C1 segment of cervical spinal cord (tissue), 14 donors: ENCODE measurements at places on chromosomes 11 and 22.

- no peak for DNase-seq
These were observed 67.1 kb downstream of the CD82 start for GRCh38 chr11:44632466-44633123.

- DNase-seq: no peak
These were observed 12.3 kb downstream of the MYRF start for GRCh38 chr11:61764606-61765260.

GRCh38 chr11:72637926-72638325, 36.3 kb downstream of the PDE2A start:
- no peak for DNase-seq

DNA sequence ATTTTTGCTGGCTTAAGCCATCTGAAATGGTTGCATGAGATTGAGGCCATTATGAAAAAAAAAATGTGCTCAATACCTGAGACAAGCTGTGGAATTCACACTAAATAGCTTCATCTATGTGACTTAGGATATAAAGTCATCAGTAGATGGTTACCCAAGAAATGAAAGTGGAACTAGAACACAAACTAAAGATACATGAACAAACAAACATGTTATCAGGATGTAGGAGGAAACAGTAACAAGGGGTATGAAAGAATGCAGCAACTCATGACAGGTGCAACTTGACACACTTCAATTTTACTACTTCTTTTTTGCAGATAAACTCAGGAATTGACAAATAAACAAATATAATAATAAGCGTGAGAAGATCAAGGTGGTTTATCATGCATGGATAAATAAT, 155.0 kb downstream of the WT1 start:
- DNase-seq: no peak

DNA sequence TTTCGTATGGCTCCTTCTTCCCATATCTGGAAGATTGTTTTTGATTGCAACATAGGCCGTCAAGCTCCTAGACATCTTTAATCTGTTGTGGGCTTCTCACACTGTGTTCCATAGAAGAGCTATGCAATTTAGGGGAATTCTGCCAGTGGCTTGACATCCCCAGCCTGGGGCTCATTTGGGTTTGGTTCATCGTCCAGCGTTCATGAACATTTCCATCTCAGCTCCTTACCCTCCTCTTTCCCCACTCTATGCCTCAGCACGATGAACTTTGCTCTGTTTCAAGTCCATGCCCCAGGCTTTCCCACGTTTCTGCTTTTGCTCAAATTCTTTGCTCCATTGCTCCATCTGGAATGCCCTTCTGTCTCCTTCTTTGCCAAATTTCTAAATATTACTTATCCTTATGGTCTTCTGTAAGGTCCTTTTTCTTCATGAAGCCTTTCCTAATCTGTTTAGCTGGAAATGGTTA, 26.1 kb upstream of the CLMP start:
- DNase-seq: no peak

- DNase-seq: no peak
These were observed 12.4 kb downstream of the TENM4 start for GRCh38 chr11:79428406-79428805.

- no peak for DNase-seq
These were observed 8.6 kb upstream of the TOLLIP start for GRCh38 chr11:1317993-1318392.

DNA sequence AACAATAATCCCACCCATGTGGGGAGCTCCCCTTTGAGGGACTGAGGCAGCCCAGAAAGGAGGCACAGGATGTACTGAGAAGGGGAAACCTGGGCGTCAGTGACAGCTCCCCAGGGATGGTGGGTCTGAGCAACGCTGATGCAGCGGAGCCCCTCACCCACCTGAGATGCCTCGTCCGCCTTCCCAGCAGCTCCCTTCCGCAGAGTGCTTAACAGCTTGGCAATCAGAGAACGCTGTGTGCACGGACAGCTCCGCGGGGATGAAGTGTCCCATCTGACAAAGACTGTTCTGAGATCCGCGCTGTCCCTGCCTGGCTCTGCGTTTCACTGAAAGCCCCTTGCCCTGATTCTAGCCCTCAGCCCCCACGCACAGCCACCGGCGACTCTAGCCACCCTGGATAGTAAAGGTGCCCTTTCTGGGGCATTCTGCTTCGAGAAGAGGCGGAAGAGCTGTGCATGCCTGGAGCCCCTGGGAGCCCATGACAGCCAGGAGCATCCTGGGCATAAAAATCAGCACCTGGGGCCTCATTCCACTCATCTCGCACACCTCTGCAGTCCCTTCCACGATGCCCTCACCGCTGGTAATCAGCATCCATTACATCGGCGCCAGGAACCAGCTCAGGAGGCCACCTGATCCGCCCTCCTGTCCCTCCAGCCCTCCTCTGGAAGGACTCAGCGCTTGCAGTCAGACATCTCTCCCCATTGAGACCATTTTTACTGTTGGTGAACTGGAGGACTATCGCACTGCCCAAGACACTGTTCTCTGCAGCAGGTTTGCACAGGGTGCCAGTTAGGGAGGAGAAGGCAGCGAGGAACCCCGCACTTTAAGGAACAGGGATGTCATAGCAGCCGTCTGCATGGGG, 10.7 kb downstream of the KCNJ5 start:
- DNase-seq: no peak

- DNase-seq: no peak
These were observed 12.6 kb downstream of the RAB36 start for GRCh38 chr22:23157560-23158515.

DNA sequence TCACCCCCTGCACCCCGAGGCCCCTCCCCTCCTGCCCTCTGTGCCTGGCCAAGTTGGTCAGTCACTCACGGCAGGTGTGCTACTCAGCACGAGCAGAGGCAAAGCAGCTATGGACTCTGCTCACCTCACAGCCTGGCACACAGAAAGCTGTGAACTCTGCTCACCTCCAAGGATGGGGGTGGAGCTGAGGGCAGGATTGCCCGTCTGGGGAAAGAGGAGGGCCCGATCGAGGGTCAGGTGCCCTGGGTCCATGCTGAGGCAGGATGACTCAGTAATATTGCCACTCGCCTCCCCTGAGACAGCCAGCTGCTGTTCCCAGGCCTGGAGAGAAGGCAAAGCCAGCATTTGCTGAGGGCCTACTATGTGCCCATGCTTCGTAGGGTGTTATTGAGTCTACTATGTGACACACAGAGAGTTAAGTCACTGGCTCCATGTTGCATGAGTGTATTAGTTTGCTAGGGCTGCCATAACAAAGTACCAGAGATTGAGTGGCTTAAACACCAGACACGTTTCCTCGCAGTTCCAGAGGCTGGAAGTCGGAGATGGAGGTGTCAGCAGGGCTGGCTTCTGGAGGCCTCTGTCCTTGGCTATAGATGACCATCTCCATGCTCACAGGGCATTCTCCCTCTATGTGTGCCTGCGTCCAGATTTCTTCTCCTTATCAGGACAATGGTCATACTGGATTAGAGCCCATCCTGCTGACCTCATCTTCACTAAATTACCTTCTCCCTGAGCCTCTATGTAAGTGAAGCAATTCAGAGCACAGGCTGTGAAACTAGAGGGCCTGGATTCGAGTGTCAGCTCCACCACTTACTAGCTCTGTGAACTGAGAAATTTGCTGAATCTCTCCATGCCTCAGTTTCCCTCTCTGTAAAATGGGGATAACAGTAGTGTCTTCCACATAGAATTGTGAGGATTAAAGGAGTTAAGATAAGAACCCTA, 13.2 kb upstream of the TSKU start:
- no peak for DNase-seq

DNA sequence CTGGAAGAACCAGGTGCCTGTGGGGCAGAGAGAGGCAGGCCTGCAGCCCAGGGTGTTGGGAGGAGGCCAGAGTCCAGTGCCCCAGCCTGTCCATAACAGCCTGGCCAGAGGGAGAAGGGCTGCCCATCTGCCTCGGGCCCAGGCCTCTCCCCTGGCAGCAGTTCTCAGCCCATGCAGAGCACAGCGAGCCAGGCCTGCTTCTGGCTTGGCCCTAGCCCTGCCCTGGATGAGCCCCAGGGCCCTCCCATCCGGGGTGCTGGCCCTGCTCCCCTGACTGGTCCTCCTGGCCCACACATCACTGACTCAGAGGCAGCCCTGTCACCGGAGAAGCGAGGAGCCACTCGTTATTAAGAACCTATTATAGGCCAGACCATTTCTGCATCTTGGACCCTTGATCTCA, 19.7 kb upstream of the MYRF start:
- DNase-seq: peak; percentile 78

DNA sequence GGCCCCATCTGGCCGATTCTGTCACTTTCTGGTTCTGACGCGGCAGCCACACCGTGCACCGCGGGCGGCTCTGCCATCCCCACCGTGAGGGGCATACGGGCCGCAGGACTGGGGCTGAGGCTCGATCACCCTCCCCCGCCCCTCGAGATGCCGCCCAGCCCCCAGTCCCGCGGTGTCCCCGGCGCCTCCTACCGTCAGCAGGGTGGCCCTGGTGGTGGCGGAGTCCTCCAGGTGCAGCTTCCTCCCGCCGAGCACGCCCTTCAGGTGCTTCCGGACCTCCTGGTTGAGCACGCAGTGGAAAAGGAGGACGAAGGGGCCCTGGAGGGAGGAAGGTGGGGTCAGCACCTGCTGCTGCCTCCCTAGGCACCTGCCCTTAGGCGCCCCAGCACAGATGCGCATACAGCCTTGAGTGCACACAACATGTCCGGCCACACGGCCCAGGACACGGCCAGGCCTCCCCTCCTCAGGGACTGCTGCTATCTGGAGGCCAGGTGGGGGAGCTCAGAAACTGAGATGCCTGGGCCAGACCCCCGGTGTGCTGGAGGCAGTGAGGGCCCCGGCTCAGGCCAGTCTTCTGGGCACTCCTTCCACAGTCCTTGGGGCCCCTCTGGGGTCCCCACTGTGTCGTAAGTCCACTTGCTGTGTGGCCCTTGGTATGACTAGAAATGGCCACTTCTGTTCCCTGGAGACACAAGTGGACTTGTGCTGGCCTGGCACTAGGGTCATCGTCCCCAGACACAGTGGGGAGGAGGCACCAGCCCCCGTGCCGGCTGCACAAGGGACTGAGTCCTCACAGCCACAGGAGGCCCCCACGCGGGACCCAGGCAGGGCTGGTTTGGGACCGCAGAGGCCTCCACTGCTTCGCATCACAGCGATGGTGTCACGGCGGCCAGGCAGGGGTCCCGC, 31.5 kb downstream of the TRMU start:
- DNase-seq: no peak

DNA sequence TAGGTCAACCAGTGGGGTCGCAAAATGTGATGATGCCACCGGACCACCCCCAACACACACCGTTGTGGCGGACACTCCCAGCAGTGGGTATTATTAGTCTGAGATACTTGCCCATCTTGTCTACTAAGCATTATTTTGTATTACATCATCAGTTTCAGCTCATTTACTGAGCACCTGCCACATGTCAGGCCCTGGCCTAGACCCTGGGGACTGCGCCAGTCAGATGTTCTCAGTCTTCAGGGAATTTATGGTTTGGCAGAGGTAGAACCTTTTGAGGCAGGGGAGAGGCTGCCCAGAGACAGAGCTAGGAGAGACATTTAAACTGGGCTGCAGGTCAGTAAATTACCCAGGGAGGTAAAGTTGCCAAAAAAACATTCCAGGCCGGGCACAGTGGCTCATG, 43.1 kb upstream of the GCAT start:
- DNase-seq: no peak

GRCh38 chr11:119372260-119373058, 9.0 kb downstream of the USP2 start:
- DNase-seq: no peak

GRCh38 chr22:49302150-49302460, 525.6 kb downstream of the BRD1 start:
- no peak for DNase-seq

GRCh38 chr11:6229911-6230310, 4.5 kb downstream of the FHIP1B start:
- DNase-seq: no peak

GRCh38 chr22:28711820-28712777, 29.5 kb downstream of the CHEK2 start:
- DNase-seq: no peak

GRCh38 chr11:56509439-56509838, 18.3 kb upstream of the OR5M8 start:
- DNase-seq: no peak
